ENCODE measurements at places on chromosomes 5 and 9.

GRCh38 chr5:103346162-103346748 is 87.7 kb downstream of the MACIR start:
- no peak for DNase-seq

GRCh38 chr5:135491552-135492318 is 39.6 kb upstream of the TIFAB start:
- no peak for DNase-seq

- no peak for DNase-seq
Observed at GRCh38 chr5:143019614-143020515, 249.7 kb downstream of the ARHGAP26 start.

- DNase-seq, result no peak
Observed at GRCh38 chr9:71587576-71588362, 180.5 kb downstream of the CEMIP2 start.

DNA sequence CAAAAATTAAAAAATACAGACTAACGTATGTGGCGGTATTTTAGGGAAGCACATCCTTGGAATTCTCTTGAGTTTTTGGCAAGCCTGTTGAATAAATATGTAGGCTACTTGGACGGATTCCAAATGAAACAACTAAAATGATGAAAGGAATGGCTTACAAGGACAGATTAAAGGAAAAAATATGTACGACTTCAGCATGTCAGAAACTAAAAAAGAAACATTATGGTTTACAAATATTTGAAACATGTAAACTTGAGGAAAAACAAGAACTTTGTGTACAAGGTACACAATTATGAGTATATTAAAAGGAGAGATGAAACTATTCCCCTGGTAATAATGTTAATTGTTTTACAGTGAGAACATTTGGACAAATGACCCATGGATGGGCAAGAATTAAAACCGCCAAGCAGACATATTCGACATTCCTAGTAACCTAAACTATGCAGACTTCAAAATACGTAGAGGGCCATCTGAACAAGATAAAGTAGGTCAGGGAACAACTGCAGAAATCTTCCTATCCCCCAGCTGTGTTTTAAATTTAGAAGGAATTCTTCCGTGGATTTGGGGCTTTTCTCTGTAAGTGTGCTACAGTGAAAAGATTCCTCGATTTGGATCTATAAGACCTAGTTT is 12.5 kb downstream of the EDIL3 start:
- DNase-seq, result no peak

GRCh38 chr5:179281694-179282093 is 63.6 kb downstream of the ADAMTS2 start:
- DNase-seq, result no peak

- no peak for DNase-seq
Observed at GRCh38 chr5:175443514-175444059, 395 bp downstream of the DRD1 start.

GRCh38 chr5:125411744-125412560 is 665.5 kb upstream of the ZNF608 start:
- DNase-seq, result no peak

DNA sequence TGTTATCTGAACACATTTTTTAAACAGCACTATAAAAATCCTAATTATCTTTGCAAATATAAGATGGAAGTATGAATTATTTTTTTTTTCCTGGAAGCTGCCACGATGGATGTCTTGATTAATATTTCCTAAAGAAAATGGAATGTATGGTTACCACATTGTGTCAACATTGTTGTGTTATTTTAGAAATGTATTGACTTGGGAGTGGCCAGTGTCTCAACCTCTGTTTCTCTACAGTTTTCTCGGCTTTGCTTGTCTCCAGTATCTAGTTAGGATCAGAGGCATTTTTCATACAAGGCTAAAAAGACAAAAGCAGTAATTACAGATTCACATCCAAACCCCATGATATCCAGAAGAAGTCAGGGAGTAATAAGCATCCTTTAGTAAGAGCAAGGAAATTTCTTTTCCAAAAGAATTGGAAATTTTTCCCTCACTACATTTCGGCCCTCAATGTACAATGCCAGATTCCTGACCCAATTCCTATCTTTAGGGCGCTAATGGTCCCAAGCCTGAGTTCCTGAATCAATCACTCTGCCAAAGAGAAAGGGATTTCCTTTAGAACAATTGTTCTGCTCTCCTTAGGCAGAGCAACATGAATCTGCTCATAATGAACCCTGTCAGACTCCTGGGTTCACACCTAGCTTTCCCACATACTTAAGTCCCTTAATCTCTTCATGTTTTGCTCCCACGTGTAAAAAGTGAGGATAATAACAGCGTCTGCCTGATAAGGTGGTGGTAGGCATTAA is 111.7 kb downstream of the EDIL3 start:
- DNase-seq, result no peak

GRCh38 chr5:106241409-106241808 is 1429.3 kb downstream of the EFNA5 start:
- DNase-seq, result no peak

- no peak for DNase-seq
Observed at GRCh38 chr5:126769703-126770102, 7.2 kb upstream of the LMNB1 start.

GRCh38 chr5:136636001-136636400 is 270.7 kb upstream of the TRPC7 start:
- DNase-seq, result no peak

GRCh38 chr9:8946461-8946860 is 1146.9 kb upstream of the DMAC1 start:
- DNase-seq, result no peak

DNA sequence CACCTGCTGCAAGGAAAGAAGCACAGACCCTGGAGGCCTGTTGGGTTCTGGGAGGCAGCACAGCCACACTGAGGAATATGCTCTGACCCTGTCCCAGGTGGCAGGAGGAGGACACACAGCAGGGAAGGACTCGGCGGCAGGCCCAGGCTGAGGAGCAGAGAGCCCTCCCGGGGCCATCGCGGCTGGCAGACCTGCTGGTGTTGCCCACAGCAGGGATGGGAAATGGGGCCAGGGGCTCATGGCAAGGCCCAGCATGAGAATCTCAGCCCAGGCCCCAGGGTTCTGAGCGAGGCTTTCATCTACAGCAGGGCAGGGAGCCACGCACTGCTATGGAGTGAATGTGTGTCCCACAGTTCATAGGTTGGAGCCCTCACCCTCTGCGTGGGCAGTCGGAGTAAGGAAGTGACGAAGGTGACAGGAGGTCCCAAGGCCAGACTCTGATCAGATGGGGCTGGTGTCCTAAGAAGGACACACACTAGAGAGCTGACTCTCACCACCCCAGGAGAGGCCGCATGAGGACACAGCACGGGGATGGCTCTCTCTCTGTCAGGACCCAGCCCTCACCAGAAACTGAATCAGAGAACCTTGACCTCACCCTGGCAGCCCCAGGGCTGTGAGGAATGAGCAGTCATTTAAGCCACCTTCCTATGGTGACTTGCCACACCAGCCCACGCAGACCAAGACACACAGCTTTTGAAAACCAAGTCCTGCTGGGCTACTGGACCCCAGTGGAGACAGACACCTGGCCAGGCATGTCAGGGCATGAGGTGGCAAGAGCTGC is 10.3 kb upstream of the GPSM1 start:
- DNase-seq, result no peak

DNA sequence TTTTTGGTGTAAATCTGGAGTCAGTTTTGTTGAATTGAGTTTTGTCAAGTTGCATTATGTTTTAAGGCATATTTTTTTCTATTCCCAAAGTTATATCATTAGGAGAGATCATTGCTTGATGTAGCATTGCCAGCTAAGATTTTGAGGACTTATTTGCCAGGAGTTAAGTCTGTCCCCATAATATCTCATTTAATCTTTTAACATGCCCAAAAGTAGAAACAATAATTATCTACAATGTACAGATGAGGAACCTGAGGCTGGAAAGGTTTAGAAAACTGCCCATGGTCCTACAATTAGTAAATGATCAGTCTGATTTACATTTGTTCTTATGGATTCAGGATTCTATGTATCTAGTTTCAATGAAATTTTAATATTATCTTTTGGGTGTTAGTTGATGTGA is 4.7 kb downstream of the NIPBL start:
- no peak for DNase-seq

DNA sequence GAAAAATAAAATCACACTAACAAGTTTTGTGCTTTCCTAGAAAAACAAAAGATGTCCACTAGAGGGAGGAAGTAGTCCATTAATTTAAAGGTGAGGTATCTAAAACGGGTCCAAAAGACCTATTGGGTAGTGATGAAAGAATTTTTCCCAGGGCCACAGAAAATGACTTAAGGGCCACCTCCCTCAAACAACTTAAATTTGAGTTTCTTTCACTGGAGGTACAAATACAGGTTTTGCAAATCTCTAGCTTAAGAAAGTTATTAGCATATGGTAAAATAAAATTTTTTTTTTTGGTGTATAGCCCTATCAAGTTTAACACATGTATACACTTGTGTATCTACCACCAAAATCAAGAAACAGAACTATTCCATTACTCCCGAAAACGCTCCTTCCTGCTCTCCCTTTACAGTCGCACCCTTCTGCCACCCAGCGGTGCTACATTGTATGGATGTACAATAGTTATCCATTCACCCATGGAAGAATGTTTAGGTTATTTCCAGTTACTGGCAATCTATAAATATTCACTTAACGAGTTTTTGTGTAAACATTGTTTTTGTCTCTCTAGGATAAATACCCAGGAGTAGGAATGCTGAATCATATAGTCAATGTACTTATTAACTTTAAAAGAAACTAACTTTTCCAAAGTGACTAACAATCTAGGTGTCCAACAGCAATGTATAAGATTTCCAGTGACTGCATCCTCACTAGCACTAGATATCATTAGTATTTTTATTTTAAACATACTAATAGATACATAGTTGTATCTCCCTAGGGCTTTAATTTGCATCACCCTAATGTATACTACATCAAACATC is 21.9 kb downstream of the DEPDC1B start:
- DNase-seq, result no peak

DNA sequence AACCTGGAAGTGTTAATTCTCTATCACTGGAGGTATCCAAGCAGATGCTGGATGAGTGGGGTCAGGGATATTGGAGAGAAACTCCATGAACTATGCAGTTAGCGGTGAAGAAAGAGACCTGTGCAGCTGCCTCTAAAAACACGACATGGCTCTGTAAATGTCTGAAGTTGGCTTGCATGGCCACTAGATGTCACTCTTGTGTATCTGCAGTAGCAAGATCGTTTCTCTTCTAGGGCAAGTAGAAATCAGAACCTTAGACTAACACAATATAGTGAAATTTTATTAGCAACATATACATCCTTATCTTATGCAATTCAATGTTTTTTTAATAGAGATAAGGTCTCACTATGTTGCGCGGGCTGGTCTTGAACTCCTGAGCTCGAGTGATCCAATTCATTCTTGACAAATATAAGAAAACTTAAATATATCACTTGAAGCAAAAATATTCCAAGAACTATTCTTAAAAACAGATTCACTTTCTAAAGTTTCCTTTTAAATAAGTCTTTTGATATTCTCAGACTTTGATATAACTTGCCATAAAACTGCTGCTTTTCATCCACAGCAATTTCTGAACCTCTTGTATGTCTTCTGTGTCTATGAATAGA is 2.9 kb downstream of the OR2S2 start:
- DNase-seq, result peak; percentile 53

DNA sequence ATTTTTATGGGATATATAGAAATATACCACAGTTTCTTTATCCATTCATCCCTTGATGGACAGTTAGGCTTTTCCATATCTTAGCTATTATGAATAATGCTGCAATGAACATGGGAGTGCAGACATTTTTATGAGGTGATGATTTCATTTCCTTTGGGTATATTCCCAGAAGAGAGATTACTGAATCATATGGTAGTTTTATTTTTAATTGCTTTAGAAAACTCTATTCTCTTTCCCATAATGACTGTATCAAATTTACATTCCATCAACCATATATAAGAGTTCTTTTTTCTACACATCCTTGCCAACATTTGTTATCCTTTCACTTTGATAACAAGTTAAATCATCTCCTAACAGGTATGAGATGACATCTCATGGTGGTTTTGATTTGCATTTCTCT is 821.6 kb downstream of the TLE1 start:
- DNase-seq, result no peak

DNA sequence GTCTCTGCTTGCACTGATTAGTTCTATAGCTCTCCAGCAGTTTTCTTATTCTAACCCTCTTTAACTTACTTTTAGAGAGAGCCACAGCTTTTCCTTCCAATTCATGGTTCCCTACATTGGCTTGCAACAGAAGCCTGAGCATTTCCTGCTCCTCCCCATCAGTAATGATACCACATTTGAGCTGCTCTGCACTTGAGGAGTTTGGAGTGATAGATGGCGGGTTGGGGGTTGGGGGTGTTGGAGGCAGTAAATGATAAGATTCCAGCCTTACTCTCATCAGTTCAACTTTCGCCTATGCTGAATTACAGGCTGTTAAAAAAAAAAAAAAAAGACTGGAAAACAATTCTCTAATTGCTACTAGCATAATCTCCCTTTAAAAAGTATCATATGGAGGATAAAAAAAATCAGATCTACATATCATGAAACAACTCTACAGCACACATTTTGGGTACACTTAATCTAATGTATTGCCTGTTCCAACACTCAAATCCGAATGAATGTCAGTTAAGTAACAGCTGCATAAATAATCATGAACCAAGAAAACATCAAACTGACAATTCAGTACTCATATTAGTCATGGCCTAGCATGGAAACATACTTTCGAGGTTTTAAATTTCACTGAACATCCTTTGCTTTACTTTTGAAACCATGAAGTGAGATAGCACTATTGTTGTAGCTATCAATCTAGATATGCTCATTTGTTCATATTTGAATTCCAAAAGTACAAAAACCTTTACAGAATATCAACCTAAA is 224.7 kb downstream of the NFIB start:
- DNase-seq, result no peak

GRCh38 chr9:91197232-91198181 is 164.2 kb downstream of the AUH start:
- DNase-seq, result peak; percentile 69

GRCh38 chr5:2109566-2109965 is 226.8 kb upstream of the IRX4 start:
- no peak for DNase-seq

GRCh38 chr9:127423934-127424675 is at the start of gene ZNF79:
Gene ZNF79, plus strand, starts transcription at chr9:127424382. Its CDS starts 406 bp downstream, at chr9:127424788.
- DNase-seq, result peak; percentile 95

GRCh38 chr5:78361631-78361993 is 1.2 kb downstream of the SCAMP1 start:
- no peak for DNase-seq

GRCh38 chr9:24590432-24590831 is 44.7 kb upstream of the IZUMO3 start:
- DNase-seq, result no peak

DNA sequence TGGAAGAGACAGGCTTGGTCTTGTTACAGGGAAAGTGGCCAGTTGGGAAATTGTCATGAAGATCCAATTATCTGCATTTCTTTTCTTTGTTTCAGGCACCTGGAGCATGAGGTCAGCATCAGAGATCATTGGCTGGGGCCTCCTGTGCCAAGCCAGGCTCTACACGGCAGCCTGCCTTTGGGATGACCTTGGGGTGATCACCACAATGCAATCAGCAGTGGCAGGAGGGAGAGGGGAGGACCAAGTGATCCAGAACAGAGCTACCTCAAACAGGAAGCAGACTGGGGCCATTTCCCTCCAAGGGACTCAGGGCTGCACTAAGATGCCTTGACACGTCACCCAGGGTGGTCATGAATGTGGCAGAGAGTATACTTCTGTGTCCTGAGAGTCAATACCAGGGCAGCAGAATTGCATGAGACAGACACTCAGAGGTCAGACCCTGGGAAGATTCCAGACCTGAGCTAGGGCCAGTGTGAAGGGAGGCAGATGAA is 8.9 kb downstream of the SMIM23 start:
- no peak for DNase-seq

GRCh38 chr5:111783537-111783936 is 26.5 kb upstream of the NREP start:
- DNase-seq, result no peak

- no peak for DNase-seq
Observed at GRCh38 chr5:6342689-6343315, 35.5 kb downstream of the MED10 start.
